Smooth muscle cell of trachea (primary cell): ENCODE measurements at places on chromosomes 2 and 18. TPM values are rescaled to one million over a fixed set of nuclear protein-coding genes. Genes with fewer than 3 reads are reported as not detected.

Gene TDRD15
- not detected in 2 replicates for total RNA-seq

Gene ARL4C
- total RNA-seq: 25.3 and 74.6 TPM in 2 replicates

Gene LRPPRC
- 55.2 and 74.2 TPM in 2 replicates for total RNA-seq

Gene LRRFIP1
- total RNA-seq: 82.0 and 92.2 TPM in 2 replicates

Gene NCOA1
- total RNA-seq: 15.4 and 16.6 TPM in 2 replicates

Gene MPV17
- total RNA-seq: 111 and 117 TPM in 2 replicates

Gene PIEZO2
- total RNA-seq: 0.87 and 3.0 TPM in 2 replicates

Gene MRPS9
- 21.2 and 30.3 TPM in 2 replicates for total RNA-seq

Gene OTOF
- not detected in 2 replicates for total RNA-seq

Gene SLC4A3
- 1.2 and 4.1 TPM in 2 replicates for total RNA-seq

Gene POU3F3
- not detected in 2 replicates for total RNA-seq

Gene SCG2
- total RNA-seq: 1.0 and 1.2 TPM in 2 replicates

Gene GPR17
- total RNA-seq: not detected in 2 replicates

Gene TET3
- 3.1 and 4.1 TPM in 2 replicates for total RNA-seq

Gene ONECUT2
- under 0.01 TPM in 2 replicates for total RNA-seq

Gene DARS1
- 93.5 and 122 TPM in 2 replicates for total RNA-seq

Gene M1AP
- total RNA-seq: not detected in 2 replicates

Gene FNDC4
- 21.7 and 34.7 TPM in 2 replicates for total RNA-seq
